ENCODE measurements at places on chromosomes 5 and 9.

GRCh38 chr9:22136461-22137096, 127.5 kb upstream of the CDKN2B start:
- no peak for DNase-seq

- no peak for DNase-seq
These were observed 16.6 kb upstream of the RALGDS start for GRCh38 chr9:133137451-133138231.

- no peak for DNase-seq
These were observed 551.7 kb downstream of the RAB3C start for GRCh38 chr5:59134471-59135163.

DNA sequence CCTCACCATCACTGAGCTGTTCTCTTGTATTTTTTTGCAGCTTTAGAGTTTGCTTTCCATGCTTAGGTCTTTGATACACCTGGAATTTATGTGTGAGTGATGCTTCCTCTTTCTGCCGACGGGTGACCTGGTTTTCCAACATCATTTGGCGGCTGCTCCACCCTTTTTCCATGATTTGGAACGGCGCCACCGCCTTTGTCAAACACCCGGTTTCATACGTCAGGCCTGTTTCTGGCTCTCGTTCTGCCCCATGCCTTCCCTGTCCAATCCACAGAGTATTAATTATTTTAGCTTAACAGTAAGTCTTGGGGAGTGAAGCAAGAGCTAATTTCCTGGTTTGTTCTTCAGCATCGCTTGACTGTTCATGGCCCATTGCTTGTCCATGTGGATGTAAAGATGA, 30.2 kb downstream of the CACNA1B start:
- no peak for DNase-seq

DNA sequence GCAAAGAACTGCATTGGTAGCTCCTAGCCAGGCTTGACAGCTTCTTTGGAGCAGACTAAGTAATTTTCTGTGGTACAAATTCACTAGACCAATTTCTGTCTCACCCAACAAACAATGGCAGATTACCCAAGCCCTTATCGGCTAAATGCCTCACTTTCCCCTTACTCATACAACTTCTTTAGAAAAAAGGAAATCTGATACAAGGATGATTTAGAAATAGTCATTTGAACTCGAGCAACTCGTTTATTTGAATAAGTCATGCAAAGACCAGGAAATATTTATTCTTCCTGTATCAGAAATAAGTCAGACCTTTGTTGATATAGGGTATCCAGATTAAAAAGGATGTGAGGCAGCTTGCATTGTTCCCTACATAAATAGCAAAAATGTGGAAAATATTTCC, 170.4 kb upstream of the CDH6 start:
- no peak for DNase-seq

GRCh38 chr5:33470544-33470943, 29.8 kb downstream of the TARS1 start:
- no peak for DNase-seq

- no peak for DNase-seq
These were observed 315.8 kb downstream of the SH3GL2 start for GRCh38 chr9:17894501-17895160.

- DNase-seq = no peak
These were observed 346 bp downstream of the ATOX1 start for GRCh38 chr5:151758141-151758429.

GRCh38 chr5:141834331-141834730, 43.9 kb downstream of the PCDH1 start:
- no peak for DNase-seq

DNA sequence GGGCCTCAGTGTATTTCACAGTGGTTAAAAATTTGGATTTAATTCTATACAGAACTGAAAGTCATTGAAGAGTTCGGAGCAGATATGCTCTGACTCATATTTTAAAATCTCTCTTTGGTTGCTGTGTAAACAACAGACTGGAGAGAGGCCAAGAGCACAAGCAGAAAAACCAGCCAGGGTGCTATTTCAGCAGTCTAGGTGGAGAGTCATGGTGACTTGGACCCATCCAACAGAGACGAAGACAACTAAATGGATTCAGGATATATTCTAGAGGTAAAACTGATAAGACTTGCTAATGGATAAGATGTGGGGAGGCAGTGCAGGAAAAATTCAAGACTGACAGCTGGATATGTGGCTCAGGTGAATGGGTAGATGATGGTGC, 168.9 kb downstream of the MAPKAP1 start:
- no peak for DNase-seq

DNA sequence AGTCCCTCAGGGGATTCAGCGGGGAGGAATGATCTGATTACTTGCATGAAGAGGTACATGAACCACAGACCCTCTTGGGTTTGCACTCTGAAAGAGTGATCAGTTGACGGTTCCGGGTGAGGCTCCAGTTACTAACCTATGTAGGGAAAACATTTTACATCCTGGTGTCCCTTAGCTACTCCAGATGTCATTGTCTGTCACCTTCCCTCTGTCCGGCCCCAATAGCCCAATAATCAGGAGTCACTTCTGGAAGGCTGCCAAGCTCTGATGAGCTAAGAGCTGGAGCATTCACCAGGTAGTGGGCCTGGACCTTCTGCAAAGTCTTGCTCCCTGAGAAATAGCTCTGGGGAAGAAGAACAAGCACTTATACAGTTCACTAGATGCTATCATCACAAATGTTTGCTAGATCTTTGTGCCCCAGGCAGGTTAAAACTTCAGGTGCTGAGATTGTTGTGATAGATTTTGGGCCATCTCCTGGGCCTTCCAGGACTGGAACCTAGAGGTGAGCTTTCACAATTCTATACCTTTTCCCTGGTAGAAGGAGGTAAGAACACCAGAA, 64.5 kb downstream of the ENTREP1 start:
- DNase-seq = no peak

GRCh38 chr5:153429761-153430380, 60.6 kb upstream of the GRIA1 start:
- no peak for DNase-seq
